Activated CD4-positive, alpha-beta T cell treated with anti-CD3 and anti-CD28 coated beads for 48 hours (primary cell): ENCODE measurements at places on chromosomes 5 and 9.
A peak's percentile ranks its signal among the peaks of the same experiment; 100 is the strongest.

GRCh38 chr5:148267962-148268361 lies 632 bp upstream of the SPINK13 start:
- no peak for DNase-seq

DNA sequence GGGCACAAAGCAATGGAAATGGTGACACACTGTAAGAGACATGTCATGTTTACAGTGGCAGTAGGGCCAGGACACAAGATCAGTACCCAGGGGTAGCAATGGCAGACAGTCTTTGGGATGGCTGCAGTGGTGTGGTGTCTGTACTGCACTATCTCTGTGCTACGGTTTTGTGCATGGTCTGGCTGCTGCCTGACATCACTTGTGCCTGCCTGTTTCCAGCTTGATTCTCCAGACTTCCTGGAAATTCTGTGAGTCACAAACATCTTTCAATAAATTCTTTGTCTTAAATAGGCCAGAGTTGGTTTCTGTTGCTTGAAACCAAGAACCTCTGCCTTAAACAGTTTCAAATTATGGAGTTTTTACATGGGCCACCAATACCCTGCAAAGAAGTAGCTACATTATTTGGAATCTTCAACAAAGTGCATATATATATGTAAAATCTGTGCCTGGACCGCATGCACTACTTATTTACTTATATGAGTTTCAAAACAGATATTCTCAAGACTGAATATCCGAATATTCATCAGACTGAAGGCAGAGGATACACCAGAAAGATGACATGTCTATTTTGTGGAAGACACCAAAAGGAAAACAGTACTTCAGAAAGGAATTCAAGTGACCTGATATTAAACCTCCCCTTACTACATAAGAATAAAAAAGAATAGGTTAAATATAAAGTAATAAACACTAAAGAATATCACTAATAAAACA lies 188.1 kb downstream of the RFX3 start:
- peak; percentile 23 for DNase-seq

DNA sequence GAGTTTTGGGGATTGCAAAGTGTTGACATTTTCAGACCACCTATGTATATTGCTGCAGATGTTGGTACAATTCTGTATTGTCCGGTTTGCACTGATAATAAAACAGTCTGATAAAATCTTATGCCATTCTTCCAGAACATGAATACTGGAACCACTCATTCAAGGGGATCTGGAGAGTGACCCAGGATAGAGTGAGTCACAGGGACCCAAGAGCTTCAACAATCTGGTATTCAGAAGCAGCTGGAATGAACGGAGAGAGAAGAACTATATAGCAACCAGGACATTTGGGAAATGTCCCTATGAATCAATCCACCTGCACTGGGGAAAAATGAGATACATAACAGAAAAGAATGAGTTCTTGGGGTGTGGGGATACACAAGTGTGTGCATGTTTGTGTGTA lies 73.3 kb downstream of the SH3TC2 start:
- no peak for DNase-seq

DNA sequence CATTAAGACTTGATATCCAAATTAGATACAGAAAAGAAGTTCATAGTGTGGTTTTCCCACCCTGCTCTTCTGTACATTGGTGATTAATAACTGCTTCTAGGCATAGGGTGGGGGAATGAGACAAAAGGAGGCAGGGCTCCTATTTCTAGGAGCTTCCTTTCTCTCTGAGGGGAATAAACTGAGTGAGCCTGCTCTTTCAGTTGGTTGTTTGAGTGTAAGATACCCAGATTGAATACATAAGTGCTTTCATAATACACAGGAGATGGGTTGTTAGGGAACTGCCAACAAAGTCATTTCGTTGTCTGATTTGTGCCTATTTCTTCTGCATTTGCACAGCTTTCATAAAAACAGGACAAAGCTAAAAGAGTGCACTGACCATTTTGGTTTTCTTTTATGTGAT lies 48.9 kb upstream of the TTC23L start:
- DNase-seq: no peak

DNA sequence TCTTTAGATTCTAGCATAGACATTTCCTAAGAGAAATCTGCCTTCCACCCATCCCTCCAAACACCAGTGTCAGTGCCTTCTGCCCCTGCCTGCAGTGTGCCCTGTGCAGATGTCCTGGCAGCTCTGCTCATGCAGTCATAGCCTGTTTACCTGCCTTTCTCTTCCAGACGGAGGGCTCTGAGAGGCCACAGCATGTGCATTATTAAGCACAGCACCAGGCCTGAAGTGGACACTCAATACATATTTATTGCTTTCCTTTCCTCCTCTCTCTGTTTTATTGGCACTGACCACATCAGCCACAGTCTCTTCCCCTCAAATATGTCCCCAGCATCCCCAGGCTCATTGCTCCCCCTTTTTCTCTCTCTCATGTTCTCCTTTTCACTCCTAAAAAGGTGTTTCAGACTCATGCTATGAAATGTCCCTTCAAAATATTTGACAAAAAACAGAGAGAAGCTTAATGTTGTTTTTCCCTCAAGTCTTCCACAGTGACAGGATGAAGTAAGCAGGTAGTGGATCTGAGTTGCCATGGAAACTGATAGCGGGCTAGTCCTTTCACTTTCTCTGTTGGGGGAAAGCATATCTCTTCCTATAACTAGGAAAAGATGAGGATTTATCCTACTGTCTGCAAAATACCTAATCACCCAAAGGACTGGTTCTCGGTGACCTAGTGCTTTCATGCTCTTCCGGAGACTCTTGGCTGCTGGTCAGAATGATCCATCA lies 100.9 kb downstream of the ATP10B start:
- no peak for DNase-seq

- no peak for DNase-seq
Observed at GRCh38 chr5:96470785-96471184, 37.7 kb upstream of the PCSK1 start.

DNA sequence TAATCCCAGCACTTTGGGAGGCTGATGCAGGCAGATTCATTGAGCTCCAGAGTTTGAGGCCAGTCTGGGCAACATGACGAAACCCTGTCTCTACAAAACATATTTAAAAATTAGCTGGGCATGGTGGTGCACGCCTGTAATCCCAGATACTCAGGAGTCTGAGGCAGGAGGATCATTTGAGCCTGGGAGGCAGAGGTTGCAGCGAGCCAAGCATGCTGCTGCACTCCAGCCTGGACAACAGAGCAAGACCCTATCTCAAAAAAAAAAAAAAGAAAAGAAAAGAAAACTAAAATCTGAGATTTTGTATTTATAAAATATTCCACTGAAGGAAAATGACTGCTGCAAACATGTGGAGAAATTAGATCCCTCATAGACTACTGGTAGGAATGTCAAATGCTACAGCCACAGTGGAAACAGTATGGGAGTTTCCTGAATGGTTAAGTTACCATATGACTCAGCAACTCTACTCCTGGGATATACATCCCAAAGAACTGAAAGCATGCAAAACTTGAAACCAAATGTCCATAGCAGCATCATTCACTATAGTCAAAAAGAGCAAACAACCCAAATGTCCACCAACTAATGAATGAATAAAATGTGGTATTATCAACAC lies 106.1 kb downstream of the UBAP2 start:
- no peak for DNase-seq

GRCh38 chr9:121322037-121322736 lies 47.9 kb downstream of the STOM start:
- DNase-seq: no peak

GRCh38 chr9:78296893-78297671 lies at the start of gene PSAT1:
Gene PSAT1, plus strand, starts transcription at chr9:78297125. Its CDS starts 86 bp downstream, at chr9:78297211.
- peak; percentile 95 for DNase-seq

GRCh38 chr5:97751540-97751939 lies 568.5 kb upstream of the RIOK2 start:
- no peak for DNase-seq
